LHCN-M2 (cell line): ENCODE measurements at places on chromosomes 5 and 9. TPM values are rescaled to one million over a fixed set of nuclear protein-coding genes. Genes with fewer than 3 reads are reported as not detected.

DNA sequence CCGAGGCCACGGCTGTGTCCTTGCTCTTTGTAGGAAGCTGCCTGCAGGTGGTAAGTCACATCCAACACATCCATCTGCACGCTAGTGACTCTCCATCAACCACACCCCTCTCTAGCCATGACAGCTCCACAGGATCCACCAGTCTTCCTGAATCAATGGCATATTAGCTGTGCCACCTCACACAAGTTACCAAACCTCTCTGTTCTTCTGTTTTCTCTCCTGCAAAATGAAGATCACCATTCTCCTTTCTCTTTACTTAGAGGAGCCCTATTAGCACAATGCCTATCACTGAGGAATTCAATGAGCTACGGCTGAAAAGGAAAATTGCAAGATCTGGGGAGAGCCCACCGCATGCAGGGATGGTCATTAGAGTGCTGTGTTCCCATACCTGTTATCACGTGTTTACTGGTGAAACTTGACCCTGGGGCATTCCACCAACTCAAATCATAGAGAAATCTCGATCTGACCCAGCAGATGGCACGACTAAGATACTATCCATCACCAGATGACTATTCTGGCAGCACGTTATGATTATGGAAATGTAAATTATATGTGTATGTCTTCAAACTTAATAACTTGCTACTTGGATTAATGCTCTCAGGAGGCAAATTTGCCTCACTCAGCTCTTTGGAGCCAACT lies 20.9 kb downstream of the WHRN start:
- no peak for DNase-seq

- no peak for DNase-seq
Observed at GRCh38 chr5:156153602-156154001, 173.4 kb upstream of the SGCD start.

- peak; percentile 28 for DNase-seq
Observed at GRCh38 chr9:96071076-96071814, 195.8 kb downstream of the ERCC6L2 start.

DNA sequence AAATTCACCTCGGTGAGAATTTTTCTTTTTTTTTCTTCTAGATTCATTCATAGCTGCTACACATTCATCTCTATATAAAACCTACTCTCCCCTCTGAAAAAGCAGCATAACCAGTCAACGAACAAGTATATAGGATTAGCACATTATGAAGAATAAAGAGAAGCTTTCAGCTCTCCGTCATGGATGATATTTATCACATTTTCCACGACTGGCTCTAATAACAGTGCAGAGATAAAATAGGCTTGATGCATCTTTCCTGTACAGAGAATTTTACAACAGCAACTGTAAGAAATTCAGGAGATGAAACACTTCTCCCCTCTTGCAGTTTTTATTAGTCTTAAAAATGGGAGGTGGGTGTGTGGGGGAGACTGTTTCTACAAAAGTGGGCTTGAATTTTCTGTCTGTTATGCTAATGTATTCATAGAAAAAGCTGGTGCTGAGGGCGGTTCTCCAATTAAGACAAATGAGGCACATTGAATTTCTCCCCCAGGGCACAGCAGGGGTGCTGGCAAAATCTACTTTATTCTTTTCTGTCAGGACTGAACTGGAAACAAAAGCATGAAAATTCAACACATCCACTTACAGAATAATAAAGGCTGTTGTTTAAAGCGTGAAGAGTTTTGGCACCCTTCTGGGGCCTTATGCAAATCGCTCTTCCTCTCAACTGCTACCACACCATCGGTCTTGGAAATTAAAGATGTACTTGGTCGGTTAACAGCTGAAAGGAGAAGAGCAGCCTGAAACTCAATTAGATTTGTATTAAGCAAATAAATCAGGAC lies 233.9 kb upstream of the ZNF608 start:
- DNase-seq, result no peak

DNA sequence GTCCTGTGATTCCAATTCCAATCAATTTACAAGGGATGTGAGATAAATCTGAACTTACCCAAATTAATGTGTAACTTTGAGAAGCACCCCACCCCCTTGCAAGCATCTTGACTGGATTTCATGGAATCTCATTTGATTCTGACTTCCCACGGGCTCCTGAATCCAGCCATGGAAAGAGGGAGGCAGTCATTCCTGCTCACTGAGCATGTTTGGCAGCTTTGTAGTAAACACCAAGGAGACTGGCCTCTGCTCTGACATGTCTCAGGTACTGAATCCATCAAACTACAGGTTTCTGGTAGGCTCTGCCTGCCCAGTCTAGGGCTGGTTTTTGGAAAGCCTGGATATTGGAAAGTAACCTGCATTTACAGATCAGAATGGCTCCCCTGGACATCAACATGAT lies 357.6 kb downstream of the ARHGEF28 start:
- DNase-seq, result no peak

DNA sequence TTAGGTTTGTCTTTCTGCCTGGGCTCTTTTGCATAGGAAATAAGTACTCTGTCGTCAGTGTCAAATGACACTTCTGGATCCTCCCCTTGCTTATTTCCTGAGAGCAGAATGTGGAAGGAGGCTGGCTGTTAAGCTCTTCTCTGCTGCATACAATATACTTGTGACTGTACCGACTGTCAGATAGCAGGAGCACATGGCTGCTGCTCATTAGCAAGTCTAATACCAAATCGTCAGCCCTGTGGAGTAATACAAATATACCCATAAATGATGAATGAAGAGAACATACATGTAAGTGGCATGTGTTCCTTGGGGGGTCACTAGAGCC lies at the start of gene GPR151:
TSS of gene GPR151 (minus strand) at position 40 of the 325 bp plus-strand sequence. CDS start 77 bp downstream, outside the sequence.
- DNase-seq, result no peak

DNA sequence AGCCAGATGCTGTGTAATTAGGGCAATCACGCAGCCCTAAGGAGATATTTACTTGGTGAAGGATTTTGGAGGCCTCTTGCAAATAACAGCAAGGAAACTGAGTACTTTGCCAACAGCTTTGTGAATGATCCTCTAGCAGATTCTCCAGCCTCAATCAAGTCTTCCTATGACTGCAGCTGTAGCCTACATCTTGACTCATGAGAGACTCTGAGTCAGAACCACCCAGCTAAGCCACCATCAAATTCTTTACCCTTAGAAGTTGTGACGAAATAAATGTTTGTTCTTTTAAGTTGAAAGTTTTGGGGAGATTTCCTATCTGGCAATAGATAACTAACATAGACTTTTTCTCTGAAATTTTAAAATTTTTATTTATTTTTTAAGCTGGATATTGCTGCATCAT lies 237.6 kb upstream of the CCNH start:
- DNase-seq, result peak; percentile 3

- DNase-seq, result no peak
Observed at GRCh38 chr5:159362220-159362619, 31.9 kb upstream of the IL12B start.

GRCh38 chr5:67205981-67206380 lies 9.4 kb upstream of the CD180 start:
- DNase-seq, result no peak

DNA sequence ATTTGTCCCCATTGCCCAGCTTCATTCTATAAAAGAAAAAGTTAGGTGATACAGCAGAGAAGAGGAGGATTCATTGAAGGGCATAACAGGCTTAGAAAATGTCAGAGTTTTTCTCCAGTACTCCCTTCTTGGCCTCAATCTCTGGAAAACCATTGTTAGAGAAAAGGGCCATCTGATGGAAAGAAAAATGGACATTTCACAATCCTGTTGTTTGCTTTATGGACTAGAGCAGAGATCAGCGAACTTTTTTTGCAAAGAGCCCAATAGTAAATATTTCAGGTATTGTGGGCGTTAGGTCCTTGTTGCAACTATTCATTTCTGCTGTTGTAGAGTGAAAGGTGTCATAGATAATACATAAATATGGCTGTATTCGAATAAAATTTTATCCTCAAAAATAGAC lies 208.8 kb downstream of the TLE4 start:
- DNase-seq, result no peak

GRCh38 chr9:110207071-110207641 lies 803 bp downstream of the C9orf152 start:
- DNase-seq, result no peak

- DNase-seq, result no peak
Observed at GRCh38 chr5:168169791-168170190, 121.7 kb upstream of the WWC1 start.

GRCh38 chr9:129177443-129177790 lies 644 bp downstream of the IER5L start:
- DNase-seq, result peak; percentile 52

- no peak for DNase-seq
Observed at GRCh38 chr9:74001382-74001781, 495.8 kb upstream of the RORB start.

- DNase-seq, result no peak
Observed at GRCh38 chr5:138339091-138339456, 1.0 kb downstream of the FAM53C start.

DNA sequence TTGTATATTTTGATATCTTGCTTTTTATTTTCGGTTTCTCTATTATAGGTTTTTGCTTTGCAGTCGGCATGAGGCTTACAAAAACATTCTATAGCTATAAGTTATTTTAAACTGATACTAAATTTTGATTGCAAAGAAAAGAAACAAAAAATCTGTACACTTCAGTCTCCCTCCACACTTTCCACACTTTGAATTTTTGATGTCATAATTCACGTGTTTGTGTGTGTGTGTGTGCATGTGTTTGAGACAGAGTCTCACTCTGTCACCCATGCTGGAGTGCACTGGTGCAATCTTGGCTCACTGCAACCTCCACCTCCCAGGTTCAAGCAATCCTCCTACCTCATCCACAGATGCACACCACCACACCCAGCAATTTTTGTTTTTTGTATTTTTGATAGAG lies 124.9 kb downstream of the MRPS30 start:
- DNase-seq, result no peak

DNA sequence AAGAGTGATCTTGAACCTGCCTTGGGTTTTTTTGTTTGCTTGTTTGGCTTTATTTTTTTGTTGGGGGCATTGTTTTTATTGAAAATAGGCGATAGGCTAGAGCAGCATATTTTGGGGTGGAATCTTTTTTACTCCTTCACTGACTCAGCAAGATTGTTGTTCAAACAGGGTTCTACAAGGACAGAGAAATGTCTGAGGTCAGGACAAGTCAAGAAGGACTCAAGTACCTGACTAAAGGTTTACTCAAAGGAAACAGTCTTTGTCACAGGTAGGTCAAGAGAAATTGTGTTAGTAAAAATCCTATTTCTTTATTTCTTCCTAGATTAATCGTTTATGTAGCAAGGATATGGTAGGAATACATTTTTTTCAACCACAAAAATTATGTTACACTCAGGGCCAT lies 1564.0 kb upstream of the CDH9 start:
- no peak for DNase-seq

DNA sequence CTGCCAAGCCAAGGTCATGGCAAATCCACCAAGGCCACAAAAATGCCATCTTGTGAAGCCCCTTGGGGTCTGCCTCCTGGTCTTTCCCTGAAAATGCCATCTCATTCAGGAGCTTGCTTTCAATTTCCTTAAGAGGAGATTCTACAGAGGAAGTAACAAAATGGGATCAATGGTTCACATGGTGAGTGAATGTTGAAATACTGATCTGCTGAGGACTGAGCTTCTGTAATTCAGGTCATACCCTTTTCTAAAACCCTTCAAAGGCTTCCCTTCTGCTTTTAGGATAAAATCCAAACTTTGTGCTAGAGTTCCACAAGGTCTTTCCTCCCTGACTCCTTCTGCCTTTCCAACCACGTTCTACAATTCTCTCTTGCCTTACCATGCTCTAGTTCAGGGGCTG lies 24.7 kb upstream of the NR3C1 start:
- DNase-seq, result no peak

- no peak for DNase-seq
Observed at GRCh38 chr5:132927355-132928061, 35.9 kb downstream of the AFF4 start.

- DNase-seq, result peak; percentile 45
Observed at GRCh38 chr9:21764846-21765245, 37.6 kb upstream of the MTAP start.

GRCh38 chr9:87682085-87682484 lies 43.8 kb upstream of the CTSL start:
- no peak for DNase-seq

DNA sequence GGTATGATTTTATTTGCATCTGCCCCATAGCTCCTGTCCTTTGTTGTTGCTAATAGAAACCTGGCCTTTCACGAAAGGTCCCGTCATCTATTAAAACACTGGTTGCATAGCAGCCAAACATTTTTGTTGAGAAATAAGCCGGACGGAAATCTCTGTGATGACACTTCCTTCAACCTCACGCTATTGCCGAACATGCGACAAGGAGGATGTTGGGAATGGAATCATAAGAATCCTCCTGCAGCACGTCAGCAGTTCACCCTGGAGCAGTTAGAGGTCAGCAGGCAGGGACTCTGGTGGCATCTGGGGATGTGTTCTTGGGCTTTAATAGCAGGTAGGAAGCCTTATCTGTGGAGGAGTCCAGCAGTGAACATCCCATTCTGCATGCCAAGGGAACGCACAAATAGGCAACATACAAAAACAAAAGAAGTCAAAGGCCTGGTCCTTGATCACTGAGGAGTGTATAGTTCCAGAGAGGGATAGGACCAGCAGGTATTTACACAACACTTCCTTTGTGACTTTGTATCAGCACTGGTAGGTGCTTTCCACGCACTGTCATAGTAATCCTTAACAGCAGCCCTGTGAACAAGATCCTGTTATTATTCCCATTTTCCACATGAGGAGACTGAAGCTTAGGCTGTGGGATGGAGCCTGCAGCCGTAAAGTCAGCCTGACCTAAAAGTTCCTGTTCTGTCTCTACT lies 33.4 kb downstream of the ARHGAP26 start:
- DNase-seq, result no peak

DNA sequence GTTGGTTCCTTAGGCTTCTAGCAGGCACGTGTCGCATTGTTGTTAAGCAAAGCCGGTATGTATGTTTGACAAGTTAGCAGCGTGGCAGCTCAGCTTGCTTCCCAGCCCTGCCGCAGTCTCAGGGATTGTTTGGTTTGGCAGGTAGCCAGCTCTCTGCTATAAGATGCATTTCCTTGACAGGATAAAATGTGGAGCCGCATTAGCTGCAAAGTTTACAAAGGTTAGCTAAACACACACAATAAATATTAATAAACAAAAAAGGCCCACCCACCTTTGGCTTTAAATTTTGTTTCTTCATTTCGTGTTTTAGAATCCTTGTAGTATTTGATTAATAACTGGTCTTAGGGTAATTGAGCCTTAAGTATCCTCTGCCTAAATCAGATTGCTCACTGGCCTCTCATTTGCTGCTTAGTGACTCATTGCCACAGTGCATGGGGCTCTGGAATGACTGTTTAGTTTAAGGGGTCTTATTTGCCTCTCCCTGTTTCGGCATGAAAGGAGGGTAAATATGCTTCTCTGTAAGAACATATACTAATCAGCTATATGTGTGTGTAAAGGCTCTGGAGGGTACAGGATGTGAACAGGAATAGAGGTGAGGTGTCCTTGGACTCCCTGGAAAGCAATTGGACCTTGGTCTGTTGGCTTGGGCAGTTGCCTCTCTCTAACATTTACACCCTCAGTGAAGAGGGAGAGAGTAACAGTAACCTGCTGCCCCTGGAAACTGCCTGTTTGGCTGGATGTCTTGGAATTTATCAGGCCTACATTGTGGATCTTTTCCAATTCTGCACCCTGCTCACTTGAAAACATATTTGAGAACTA lies 122.0 kb downstream of the GDNF start:
- peak; percentile 65 for DNase-seq

GRCh38 chr5:116730706-116731105 lies 156.1 kb upstream of the SEMA6A start:
- DNase-seq, result no peak

Gene HTR4
- 0.26 TPM in 1 of 2 replicates, not detected in the other for total RNA-seq

Gene EQTN
- total RNA-seq, result not detected in 2 replicates

Gene SURF4
- total RNA-seq, result 456 and 465 TPM in 2 replicates

Gene RNF208
- total RNA-seq, result 0.26 TPM in 1 of 2 replicates, not detected in the other

Gene SPATA31E1
- total RNA-seq, result not detected in 2 replicates

Gene SLC36A2
- total RNA-seq, result not detected in 2 replicates

Gene CDC25C
- total RNA-seq, result 16.9 and 18.3 TPM in 2 replicates
